Effector CD4-positive, alpha-beta T cell (primary cell): ENCODE measurements at places on chromosomes 5 and 9.

DNA sequence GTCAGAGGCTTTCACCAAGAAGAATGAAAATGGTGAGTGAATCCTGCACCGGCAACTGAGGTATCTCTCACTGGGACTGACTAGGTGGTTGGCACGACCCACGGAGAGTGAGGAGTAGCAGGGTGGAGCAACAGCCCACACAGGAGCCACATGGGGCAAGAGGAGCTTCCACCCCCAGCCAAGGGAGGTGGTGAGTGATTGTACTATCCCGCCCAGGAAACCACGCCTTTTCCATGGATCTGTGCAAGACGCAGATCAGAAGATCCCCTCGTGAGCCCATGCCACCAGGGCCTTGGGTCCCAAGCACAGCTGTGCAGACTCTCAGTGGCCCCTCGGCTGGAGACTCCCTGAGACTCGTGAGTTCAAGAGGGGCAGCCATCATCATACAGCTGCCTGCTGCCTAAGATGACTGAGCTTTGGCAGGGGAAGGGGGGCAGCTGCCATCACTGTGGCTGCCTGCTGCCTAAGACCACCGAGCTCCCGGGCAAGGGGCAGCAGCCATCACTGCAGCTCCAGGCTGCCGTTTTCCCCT is 229.5 kb downstream of the AP3B1 start:
- no peak for DNase-seq

DNA sequence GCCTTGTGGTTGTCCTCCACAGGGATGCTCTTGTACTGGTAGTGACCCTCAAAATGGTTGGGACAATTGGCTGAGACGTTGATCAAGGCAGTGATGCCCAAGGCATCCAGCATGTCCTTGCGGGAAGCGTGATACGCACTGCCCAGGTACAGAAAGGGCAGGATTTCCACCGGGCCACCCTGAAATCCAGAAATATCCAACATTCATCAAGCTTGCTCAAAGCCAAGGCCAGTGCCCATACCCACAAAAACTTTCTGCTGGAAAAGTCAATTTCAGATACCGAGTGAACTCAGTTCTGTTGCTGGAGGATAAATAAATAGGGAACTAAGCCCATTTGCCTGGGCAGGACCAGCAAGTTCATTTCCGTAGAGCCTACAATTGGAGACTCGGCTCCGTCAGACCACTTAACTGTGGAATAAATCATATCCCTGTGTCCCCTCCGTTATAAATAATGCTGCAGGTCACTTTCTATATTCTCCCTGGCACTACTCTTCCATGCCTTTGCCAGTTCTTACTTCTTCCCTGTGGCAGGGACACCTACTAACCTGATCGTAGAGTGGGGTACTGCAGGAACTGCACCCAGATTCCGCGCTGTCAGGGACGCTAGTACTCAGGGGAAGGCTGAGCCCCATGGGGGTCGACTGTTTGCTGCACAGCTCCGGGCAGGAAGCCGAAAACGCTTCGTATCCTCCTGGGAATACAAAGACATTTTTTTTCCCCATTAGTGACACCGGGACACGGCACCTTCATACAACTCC is 1.2 kb downstream of the DUSP1 start:
- no peak for DNase-seq

GRCh38 chr5:174607916-174608315 is 116.5 kb upstream of the MSX2 start:
- no peak for DNase-seq

DNA sequence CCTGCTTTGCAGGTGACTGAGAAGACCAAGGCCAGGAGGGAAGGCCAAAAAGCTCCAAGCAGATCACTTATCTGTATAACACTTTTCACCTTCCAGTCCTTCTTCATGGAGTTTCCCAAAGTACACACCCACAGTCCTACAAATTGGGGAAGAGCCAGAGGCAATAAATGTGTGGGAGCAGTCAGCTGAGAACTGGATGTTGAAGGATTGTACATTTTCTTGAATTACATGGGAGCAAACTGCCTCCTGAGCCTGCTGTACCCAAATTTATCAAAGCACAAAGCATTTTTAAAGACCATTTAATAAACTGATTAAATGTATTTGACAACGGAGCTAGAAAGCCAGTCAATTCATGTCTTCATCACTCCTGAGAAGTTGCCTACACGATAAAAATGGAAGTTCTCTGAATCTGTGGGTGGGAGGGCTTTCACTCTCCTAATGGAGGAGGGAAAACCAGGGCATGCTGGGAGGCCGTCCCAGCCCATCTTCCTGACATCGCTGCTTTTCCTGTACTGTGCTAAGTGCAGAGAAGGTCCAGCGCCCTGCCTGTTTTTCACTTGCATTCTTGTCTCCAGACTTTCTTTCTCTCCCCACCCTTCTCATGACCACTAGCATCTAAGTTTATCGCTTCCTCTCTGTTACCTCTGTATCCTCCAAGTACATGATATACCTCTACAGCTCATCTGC is 79.0 kb downstream of the KCNIP1 start:
- no peak for DNase-seq

DNA sequence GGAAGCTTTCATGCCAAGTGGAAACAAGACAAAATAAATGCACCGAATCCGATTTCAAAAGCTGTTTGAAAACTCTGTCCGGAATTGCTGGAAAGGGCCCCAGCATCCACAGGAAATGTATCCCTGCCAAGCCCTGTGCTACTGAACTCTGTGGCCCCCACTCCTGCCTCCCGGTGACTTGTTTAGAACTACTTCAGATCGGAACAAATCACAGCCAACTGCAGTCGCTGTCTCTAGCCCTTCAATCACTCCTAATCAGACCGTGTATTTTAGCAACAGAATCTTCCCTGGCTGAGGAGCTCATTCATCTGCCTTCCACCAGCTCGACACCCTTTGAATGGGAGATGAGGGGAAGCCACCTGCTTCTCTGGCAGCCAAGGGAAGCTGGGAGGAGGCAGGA is 94.1 kb downstream of the KCNIP1 start:
- DNase-seq, result no peak

DNA sequence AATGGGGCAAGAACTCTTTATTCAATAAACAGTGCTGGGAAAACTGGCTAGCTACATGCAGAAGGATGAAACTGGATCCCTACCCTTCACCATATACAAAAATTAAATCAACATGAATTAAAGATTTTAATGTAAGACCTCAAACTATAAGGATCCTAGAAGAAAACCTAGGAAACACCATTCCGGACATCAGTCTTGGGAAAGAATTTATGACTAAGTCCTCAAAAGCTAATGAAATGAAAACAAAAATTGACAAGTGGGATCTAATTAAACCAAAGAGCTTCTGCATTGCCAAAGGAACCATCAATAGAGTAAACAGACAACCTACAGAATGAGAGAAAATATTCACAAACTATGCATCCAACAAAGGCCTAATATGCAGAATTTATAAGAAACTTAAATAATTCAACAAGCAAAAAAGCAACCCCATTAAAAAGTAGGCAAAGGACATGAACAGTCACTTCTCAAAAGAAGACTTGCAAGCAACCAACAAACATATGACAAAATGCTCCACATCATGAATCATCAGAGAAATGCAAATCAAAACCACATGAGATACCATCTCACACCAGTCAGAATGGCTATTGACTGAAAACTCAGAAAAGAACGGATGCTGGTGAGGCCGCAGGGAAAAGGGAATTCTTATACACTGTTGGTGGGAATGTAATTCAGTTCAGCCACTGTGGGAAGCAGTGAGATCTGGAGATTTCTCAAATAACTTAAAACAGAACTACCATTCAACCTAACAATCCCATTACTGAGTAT is 104.3 kb upstream of the MAP3K1 start:
- no peak for DNase-seq
